ENCODE measurements at places on chromosomes 6 and 20.

DNA sequence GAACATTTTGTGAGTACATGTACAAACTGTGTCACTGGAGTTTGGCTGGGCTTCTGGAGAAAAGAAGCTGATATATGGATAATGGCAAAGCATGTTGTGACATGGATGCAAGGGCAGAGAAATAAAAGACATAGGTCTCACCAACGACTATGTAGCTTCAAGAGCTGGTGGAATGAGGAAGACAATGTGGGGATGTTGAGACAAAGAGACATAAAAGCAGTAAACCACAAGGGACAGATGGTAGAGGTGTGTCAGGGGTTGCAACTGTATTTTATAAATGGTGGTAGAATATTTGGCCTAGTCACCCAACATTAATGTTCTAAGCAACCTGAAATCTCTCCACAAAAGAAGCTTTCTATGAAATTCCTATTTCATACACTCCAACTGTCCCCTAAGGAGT lies 199.0 kb downstream of the KCNQ5 start:
- DNase-seq = no peak

- DNase-seq = no peak
These were observed 190.9 kb downstream of the SASH1 start for GRCh38 chr6:148533309-148534107.

DNA sequence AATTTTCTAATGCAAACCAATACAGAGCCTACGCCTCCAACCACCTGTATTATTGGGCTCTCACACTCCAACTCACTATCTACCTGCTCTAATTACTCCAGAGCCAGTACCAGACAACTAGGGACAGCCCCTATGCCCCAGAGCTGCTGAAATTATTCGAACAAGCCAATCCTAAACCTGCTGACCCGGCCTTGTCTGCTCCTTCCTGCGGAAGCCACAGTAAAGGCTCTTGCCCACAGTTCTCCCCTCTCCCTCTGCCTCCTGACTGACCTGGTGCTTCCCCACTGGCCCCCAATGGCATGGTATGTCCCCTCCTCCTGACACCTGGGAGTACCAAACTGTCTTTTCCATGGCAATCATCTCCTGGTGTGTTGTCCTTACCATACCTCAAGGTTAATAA lies 4.1 kb upstream of the TOX2 start:
- no peak for DNase-seq

- no peak for DNase-seq
These were observed 217.2 kb downstream of the CDKAL1 start for GRCh38 chr6:20751293-20751935.

GRCh38 chr20:20362774-20363433 lies 5.0 kb upstream of the INSM1 start:
- DNase-seq = no peak
